ENCODE measurements at places on chromosomes 12 and 14.

GRCh38 chr12:53208435-53208834, 1.4 kb upstream of the ITGB7 start:
- no peak for DNase-seq

DNA sequence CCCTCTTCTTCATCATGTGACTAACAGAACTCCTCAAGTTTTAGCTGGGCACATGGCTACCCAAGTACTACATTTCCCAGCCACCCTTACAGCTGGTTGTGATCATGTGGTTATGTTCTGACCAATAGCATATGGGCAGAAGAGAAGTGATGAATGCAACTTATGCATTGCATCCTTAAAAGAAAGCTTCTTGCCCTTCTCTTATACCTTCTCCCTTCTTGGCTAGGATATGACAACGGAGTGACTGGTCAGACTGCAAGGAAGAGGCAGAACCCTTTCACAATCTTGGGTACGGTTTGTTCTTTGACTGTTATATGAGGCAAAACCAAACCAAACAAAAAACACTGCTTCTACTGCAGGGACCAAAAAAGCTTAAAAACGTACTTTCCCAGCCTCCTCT, 66.5 kb upstream of the MAX start:
- DNase-seq, result no peak

DNA sequence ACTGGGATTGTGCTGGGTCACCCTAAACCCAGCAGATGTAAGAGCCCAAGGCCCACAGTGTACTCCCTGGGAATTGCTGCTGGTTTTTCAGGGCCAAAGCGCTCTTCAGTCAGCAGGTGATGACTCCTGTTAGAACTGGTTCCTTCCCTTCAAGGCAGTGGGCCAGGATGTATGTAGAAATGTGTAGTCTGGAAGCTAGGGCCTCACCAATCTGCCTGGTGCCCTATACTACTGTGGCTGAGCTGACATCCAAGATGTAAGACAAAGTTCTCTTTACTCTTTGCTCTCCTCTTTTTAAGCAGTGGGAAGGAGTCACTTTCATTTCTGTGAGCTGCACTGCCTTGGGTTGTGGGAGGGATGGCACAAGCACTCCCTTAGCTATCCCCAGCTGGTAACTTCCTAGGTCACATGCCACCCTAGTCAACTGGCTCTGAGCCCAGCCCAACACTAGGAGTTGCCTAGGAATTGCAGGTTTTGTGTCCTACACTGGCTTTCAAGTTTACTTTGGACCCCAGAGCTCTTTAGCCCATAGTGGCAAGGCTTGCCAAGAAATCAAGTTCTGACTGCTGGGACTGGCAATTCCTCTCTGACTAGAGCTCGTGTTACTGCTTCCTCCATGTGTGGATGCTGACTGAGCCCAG, 249.2 kb downstream of the C12orf50 start:
- DNase-seq, result no peak

GRCh38 chr12:45648070-45648469, 81.4 kb upstream of the ARID2 start:
- no peak for DNase-seq

GRCh38 chr12:53952335-53952694, 2.4 kb upstream of the HOXC12 start:
- DNase-seq, result no peak

- DNase-seq, result peak; percentile 71
Observed at GRCh38 chr14:49173765-49174373, 412.3 kb downstream of the RPS29 start.

GRCh38 chr14:103509864-103510723, 12.5 kb downstream of the CKB start:
- DNase-seq, result no peak

GRCh38 chr12:49811961-49812401, 16.2 kb downstream of the NCKAP5L start:
- no peak for DNase-seq

DNA sequence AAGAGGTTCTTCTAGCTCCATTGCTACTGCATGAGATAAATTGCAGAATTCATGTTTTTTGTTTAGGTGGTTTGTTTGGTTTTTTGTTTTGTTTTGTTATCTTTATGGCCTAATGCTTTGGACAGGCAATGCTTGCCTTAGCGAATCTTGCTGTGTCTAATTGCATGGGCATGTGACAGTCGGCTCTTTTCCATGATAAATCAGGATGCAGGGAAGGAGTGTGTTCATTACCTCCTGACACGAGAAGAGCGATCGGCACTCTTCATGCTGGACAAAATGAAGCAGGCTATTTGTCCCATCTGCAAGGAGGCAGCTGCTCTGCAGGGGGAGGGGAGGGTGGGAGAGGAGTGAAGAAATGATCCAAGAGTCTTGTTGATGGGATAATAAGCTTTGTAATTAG, 6.5 kb downstream of the CCDC60 start:
- DNase-seq, result no peak

- no peak for DNase-seq
Observed at GRCh38 chr12:131115766-131116467, 162.2 kb downstream of the ADGRD1 start.

DNA sequence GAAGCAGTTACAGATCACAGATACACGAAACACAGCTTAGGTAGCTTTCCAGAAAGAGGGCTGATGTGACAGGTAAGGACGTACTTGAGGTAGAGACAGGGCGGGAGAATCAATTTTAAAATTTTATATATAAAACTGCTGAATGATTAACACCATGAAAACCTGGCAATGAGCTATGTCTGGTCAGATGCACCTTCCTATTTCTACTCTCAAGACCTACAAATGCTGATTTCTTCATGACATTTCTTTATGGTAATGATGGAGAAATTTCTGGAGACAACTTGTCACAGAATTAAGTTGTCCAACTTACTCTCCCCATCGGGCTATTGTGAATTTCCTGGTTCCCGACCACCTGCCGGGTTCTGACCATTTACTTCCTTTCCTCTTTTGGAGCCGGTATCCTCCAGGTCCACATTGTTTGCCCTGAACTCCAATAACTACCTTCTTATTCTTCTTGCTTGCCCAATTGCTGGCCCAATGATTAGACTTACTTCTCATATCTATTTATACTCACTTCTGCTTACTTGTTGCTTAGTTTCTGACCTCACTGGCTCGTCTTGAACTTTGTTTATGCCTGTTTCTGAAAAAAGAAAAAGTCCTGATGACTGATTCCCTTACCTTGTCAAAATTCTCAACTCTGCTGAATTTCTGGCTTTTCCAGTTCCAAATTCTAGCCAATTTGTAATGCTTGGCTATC, 12.8 kb upstream of the ATP2B1 start:
- no peak for DNase-seq

- DNase-seq, result no peak
Observed at GRCh38 chr12:77841521-77841920, 10.8 kb downstream of the NAV3 start.

DNA sequence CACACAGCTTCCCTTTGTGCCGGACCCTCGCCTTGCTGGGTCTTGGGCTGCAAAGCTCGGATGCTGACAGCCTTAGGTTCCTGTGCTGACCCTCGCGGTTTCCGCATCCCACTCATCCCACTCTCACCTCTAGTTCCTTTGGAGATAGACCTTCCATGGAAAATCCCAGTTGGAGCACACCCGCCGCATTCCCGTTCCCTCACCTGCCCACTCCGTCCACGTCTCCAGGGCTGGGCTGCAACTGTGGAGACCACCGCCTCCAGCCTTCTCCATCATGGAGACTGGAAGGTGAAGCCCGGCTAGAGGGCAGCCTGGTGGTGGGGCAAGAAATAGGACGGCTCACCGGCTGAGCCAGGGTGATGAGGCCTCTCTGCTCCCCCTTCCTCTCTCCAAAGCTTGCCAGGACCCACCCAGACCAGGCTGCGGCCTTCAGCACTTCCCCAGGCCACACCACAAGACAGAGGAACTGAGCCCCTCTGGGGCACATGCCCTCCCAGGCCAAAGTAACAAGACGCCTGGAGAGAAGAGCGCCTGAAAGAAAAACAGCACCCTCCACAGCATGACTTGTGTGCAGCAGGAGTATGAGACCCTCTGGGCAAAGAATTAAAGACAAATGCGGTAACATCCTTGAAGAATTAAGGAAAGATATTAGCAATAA, 15.0 kb downstream of the TMEM121 start:
- no peak for DNase-seq

DNA sequence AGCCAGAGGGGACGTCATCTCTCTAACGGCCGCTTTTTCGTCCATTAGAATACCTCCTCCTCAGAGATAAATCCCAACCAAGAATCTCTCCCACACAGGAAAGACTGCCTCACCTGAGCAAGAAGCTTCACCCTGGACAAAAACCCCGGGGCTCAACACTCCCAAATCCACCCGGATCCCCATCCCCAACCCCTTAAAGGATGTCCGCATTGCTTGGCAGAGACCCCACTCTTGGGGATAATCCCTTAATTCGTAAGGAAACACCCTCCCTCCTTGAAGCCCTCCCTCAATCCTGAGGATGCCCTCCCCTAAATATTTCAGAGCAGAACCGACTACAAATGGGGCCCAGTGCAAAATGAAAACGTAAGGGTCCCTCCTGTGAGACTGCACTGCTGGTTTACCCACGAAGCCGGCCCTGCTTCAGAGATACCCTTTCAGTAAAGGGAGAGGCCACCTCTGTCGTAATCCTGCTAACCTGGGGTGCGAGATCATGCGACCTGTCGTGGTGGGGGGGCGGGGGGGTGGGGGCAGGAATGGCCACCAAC, 655 bp upstream of the DYNLL1 start:
- peak; percentile 32 for DNase-seq

GRCh38 chr14:36653962-36654793, 7.5 kb upstream of the PAX9 start:
- DNase-seq, result no peak

All from NCI-H1417 (cell line).